ENCODE measurements at places on chromosomes 16 and 17.
A peak's percentile ranks its signal among the peaks of the same experiment; 100 is the strongest.

- no peak for DNase-seq
Observed at GRCh38 chr17:28810437-28810836, 32.2 kb downstream of the FAM222B start.

DNA sequence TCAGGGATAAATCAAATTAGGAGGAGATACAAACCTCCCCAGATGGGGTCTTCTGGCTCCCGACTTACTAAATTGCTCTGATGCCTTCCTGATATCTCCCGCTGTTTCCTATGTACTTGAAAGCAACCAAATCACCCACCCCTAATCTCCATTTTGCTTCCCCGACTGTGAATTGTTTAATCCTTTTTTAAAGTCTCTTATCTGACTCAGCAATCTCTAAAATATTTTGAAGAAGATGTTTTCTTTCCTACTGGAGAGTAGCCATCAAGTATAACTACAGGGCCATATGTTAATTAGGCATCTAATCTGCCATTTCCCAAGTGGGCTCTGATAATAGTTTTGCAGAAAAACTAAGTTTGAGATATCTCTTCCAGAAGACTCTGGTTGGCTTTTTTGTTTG is 365.2 kb upstream of the MAF start:
- no peak for DNase-seq

DNA sequence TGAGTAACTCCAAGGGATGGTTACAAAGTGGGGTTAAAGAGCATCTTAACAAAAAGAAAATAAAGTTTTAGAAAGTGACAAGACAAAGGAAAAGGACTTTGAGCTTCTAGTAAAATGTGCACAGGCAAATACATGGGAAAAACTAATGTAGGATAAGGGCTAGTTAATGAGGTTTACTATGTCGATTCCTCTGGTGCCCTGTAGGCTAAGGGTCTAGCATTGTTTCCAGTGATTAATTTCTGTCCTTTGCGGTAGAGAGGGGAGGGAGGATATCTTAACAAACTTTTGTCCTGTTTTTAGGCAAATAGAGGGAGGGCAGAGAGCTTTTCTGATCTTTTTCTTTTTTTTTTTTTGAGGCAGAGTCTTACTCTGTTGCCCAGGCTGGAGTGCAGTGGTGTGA is 96.6 kb upstream of the SIAH1 start:
- no peak for DNase-seq

GRCh38 chr17:34615326-34615725 is 35.9 kb downstream of the TMEM132E start:
- DNase-seq = no peak

DNA sequence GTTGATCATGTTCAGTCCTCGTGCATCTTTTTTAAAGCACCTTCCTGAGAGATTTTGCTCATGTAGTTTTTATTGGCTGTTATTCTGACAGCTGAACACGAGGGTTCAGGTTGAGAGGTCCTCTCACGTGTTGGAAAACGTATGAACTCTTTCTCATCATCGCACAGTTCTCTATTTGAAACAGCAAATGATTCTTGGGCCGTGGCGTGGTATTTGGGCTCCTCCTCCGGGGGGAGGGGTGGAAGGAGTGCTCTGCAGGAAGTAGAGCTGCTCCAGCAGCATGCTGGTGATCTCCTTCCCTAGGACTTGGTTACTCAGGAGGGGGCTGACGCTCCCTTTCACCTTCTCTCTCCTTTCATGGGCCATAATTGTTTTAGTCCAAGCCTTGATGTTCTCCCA is 70.4 kb downstream of the KSR1 start:
- DNase-seq = no peak

GRCh38 chr16:11105038-11105903 is 150.7 kb downstream of the SOCS1 start:
- no peak for DNase-seq

DNA sequence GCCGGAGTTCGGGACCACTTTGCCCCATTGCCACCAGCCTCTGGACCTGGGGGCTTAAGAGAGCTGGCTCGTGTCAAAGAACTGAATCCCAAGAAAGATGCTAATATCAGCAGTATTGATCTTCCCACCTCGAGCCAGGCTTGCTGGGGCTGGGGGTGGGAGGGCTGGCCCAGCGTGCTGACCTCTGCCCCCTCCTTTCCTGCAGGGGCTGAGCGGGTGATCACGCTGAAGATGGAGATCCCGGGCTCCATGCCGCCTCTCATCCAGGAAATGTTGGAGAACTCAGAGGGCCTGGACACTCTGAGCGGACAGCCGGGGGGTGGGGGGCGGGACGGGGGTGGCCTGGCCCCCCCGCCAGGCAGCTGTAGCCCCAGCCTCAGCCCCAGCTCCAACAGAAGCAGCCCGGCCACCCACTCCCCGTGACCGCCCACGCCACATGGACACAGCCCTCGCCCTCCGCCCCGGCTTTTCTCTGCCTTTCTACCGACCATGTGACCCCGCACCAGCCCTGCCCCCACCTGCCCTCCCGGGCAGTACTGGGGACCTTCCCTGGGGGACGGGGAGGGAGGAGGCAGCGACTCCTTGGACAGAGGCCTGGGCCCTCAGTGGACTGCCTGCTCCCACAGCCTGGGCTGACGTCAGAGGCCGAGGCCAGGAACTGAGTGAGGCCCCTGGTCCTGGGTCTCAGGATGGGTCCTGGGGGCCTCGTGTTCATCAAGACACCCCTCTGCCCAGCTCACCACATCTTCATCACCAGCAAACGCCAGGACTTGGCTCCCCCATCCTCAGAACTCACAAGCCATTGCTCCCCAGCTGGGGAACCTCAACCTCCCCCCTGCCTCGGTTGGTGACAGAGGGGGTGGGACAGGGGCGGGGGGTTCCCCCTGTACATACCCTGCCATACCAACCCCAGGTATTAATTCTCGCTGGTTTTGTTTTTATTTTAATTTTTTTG is 8.5 kb downstream of the GJD3 start:
- no peak for DNase-seq

GRCh38 chr17:29197516-29198272 is 17.5 kb upstream of the MYO18A start:
- no peak for DNase-seq

DNA sequence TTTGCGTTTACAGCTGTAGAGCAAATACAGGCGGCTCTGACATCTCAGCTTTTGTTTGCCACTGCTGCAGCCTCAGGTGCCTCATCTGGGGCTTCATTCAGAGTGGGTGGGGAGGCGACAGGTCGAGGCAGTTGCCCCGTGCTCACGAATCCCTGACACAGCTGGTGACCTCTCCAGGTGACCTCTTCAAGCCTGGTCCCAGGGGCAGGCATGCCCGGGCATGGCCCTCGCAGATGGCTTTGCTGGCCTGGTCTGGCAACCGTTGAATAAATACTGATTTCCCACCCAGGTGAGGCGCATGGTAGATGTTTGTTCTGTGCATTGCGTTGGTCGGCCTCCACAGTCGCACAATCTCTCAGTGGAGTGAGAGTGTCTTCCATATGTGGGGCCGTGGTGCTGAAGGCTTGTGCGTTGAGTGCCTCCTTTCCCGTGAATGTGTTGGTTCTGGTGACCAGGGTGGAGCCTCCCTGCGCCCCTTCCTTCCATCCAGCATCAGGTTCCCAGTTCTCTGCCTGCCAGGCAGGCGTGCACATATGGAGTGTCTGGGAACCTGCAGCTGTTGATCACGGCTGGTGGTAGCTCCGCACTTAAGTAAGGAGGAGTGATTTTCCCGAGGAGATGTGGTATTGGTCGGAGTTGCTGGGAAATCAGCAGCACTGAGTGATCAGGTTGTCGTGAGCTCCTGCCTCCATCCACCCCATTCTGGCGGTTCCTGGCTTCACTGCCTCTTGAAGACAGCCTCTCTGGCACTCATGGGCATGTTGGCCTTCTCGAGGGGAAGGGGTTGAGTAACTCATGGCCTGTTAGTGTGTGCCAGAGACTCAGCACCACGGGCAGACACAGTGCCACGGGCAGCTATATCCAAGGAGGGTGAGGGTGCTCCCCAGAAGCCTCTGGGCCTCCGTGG is 149.7 kb downstream of the RPTOR start:
- DNase-seq = peak; percentile 97

GRCh38 chr17:56886288-56886731 is 27.5 kb downstream of the TRIM25 start:
- no peak for DNase-seq

GRCh38 chr16:54034684-54035083 is 251.9 kb downstream of the IRX3 start:
- no peak for DNase-seq

DNA sequence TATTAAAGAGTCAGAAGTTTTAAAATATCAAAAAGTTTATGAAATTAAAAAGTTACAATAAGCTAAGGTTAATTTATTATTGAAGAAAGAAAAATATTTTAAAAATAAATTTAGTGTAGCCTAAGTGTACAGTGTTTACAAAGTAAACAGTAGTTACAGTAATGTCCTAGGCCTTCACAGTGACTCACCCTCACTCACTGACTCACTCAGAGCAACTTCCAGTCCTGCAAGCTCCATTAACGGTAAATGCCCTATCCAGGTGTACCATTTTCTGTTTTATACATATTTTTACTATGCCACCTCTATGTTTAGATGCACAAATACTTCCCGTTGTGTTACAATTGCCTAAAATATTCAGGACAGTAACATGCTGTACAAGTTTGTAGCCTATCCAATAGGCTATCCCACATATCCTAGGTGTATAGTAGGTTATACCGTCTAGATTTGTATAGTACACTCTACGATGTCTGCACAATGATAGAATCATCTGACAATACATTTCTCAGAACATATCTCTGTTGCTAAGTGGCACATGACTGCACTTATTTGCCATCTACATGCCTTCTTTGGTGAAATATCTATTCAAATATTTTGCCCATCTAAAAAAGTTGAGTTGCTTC is 67.2 kb upstream of the WSB1 start:
- DNase-seq = peak; percentile 6

GRCh38 chr17:65560628-65561451 is 608 bp downstream of the AXIN2 start:
- DNase-seq = peak; percentile 12

DNA sequence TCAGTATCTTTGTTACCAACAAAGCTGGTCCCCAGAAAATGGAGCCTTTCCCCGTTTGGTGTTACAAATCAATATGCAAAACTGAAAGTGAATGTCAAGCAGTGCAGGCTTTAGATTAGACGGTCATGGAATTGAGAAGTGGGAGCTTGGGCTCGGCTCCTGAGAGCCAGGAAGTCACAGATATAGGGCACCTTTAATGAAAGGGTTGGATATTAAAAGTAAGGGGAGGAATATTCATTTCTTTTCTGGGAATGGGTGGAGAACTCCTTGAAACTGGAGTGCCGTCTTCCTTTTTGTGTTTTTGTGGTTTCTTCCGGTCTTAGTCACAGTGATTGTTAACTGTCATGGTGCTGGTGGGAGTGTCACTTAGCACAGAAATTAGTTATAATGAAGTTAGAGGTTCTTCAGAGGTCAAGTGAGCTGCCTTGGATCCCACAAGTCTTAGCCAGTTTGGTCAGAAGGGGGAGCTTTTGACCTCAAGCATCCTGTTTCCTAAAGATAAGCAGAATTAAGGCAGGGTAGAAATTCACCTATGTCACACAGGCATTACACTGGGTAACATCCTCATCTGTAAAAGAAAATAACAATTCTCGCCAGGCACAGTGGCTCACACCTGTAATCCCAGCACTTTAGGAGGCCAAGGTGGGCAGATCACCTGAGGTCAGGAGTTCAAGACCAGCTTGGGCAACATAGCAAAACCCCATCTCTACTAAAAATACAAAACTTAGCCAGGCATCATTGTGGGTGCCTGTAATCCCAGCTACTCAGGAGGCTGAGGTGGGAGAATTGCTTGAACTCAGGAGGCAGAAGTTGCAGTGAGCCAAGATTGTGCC is 9.6 kb upstream of the EIF1 start:
- no peak for DNase-seq

- no peak for DNase-seq
Observed at GRCh38 chr17:21140911-21141310, 14.1 kb downstream of the DHRS7B start.

GRCh38 chr17:50361561-50362480 is 11.2 kb downstream of the MRPL27 start:
- peak; percentile 20 for DNase-seq

DNA sequence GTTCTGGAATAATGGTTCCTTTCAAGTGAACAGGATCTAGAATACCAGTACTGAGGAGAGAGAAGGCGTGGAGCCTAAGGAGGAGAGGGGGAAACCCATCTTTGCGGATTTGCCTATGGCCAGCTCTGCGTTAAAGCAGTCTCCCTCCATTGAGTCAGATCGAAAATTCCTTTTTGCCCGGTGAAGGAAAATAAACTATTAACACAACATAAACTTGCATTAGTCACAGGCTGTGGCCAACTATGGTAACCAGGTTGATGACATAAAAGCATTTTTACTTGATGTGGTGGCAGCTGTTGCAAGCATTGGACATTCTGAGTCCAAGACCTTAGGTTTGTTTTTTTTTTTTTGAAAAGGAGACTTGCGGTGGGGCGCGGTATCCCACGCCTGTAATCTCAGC is 8.9 kb downstream of the LDAF1 start:
- DNase-seq = no peak

GRCh38 chr17:57767561-57767960 is 22.5 kb upstream of the CCDC182 start:
- no peak for DNase-seq

DNA sequence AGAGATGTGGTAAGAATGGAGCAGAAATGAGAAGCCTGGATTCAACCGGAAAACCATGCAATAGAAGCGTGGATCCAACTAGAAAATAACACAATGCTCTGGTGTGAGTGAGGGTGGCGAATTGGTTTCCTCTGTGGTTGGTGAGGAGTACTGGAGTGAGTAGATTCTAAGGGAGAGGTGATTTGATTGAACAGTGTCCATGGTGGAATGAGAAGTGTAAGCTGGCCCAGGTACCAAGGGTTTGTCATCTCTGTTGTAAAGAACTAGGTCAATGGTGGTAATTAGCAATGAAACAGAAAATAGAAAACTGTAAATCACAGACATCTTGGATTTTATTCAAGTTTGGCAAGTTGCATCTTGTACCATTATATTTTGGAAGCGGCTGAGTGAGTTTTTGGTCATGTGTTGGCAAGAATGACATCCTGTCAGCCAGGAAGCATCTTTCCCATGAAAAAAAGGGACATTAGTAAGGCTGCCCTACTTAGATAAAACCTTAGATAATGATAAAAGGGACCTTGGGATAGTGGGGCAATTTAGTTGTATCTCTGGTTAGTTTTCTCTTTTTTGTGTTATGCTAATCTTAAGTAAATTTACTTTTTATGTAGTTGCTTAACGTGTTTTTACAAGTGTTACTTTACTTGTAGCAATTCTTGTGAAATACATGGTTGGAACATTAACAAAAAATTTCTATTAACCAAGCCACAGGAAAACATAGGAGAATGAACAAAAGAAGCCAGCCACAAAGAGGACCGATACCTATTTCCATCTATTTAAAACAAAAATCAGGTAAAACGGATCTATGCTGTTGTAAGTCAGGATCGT is 20.9 kb downstream of the HSD17B2 start:
- DNase-seq = no peak

- peak; percentile 7 for DNase-seq
Observed at GRCh38 chr17:39769974-39770587, 32.3 kb downstream of the GRB7 start.
